ENCODE measurements at places on chromosomes 1 and 21.

DNA sequence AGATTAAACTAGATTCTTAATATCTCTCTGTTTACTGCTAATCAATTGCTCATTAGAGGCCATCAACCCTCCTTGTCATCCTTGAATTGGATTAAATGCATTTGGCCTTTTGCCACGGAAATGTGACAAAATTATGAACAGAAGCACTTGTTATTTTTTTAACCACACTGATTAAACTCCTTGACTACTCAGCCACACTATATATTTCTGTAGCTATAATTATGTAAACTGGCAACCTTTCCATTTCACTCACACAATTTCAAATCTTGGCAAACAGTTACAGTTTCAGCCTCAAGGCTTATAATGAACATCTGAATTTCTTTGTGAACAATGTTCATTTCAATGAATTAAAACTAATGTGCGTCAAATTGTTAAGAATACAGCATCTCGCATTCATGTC lies 10.1 kb downstream of the ADAMTS5 start:
- DNase-seq, result no peak

DNA sequence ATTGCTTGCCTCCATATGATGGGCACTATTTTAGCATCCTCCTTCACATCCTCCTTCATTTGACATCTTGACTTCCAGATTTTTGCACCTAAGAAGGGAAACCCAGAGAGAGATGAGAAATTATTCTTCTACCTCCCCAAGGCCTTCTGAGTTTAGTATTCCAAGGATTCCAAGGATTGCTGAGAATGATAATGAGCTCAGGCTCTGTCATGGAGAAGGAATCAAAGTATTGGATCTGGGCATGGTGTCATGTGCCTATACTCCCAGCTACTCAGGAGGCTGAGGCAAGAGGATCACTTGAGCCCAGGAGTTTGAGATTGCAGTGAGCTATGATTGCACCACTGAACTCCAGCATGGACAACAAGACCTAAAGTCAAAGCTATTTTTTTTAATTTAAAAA lies 26.6 kb upstream of the ZNF281 start:
- DNase-seq, result no peak

GRCh38 chr1:10714337-10715114 lies 81.9 kb downstream of the CASZ1 start:
- no peak for DNase-seq

DNA sequence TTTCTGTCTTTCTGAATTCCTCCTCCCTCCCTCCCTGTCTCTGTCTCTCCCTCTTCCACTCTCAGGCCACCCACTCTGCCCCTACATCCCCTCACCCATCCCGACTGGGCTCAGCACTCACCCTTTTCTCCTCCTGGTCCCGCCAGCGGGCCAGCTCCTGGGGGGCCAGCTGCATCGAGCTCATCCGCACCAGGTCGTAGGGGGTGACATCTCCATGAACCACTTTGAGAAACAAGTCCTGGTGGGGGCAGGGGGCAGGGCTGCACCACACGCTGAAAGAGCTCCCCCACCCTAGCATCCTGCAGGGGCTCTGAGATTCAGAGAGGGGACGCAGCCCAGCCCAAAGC lies 17.8 kb downstream of the SPOCD1 start:
- DNase-seq, result no peak

DNA sequence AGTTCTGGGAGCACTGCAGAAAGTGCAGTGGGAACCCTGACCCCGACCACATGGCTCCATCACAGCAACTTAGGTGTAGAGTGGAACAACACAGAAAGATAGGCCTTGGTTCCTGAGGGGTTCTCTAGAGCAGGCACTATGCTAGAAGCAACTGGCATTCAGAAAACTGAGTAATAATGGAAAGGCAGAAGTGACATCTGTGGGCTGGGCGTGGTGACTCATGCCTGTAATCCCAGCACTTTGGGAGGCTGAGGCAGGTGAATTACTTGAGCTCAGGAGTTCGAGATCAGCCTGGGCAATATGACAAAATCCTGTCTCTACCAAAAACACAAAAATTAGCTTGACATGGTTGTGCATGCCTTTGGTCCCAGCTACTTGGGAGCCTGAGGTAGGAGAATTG lies 5.3 kb downstream of the MRPS15 start:
- no peak for DNase-seq

DNA sequence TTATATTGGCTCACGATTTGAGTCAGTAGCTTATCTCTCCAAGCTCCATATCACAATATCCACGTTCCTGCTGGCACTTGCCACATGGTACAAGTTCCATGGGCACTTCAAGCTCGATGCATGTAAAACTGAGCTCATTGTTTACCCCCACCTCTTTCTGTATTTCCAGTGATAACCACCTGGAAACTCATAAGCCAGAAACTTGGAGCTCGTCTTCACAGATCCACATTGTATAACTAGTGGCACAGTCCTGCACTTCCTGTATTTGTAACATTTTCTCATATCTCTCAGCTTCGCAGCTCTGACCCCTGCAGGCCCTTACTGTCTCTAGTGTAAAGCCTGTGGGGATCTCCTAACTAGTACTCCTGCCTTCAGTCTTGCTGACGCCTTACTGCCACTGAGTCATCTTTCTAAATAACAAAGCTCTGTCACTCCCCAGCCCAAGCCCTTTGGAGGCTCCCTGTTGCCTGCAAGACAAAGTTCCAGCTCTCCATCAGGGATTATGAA lies 6.5 kb upstream of the C2CD4D start:
- no peak for DNase-seq

GRCh38 chr1:21573971-21574465 lies 64.8 kb downstream of the ALPL start:
- no peak for DNase-seq

DNA sequence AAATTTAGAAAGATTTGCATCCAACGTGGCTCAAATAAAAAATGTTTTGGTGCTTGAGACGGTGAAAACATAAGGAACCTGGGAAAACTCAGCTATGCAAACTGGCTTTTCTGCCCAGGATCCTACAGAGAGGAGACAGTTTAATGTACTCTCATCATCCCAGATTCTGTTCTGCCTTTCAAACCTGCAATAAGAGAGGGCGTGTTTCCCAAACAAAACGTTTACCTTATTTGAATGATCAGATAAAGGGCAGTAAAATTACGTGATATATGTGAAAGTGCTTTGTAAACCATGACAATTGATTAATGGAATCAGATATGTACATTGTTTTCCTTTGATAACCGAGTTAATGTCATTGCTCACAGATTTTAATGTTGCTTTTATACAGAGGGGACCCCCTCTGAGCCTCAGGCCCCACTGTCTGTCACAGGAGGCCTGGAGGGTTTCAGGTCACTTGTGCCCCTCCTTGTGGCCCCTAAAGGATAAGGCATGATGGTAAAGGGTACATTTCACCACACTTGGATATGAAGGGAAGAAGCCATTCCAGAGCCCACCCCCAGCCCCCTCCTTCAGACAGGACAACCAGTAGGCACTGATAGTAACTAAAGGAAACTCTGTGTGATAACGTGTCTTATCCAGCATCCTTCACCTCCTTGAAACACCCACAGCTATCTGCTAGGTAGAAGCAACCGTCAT lies 157.6 kb downstream of the EDEM3 start:
- no peak for DNase-seq

DNA sequence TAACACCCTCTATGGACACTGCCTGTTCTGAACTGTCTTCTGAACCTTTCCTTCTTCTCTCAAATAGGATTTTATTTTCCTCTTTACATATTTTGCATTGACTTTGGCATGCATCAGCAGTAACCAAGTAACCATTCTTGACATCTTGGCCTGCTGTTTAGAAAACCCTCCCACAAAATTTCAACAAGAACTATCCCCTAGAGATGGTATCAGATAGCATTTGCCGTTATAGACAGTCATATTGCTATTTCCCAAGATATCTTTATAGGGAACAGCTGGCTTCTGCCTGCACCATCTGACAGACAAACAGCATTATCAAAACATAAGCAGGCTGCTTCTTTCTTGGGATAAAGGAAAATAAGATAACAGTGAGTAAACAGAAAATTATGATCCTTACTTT lies 54.7 kb downstream of the LHX8 start:
- no peak for DNase-seq

- no peak for DNase-seq
These were observed 25.5 kb downstream of the CD58 start for GRCh38 chr1:116545359-116545705.

DNA sequence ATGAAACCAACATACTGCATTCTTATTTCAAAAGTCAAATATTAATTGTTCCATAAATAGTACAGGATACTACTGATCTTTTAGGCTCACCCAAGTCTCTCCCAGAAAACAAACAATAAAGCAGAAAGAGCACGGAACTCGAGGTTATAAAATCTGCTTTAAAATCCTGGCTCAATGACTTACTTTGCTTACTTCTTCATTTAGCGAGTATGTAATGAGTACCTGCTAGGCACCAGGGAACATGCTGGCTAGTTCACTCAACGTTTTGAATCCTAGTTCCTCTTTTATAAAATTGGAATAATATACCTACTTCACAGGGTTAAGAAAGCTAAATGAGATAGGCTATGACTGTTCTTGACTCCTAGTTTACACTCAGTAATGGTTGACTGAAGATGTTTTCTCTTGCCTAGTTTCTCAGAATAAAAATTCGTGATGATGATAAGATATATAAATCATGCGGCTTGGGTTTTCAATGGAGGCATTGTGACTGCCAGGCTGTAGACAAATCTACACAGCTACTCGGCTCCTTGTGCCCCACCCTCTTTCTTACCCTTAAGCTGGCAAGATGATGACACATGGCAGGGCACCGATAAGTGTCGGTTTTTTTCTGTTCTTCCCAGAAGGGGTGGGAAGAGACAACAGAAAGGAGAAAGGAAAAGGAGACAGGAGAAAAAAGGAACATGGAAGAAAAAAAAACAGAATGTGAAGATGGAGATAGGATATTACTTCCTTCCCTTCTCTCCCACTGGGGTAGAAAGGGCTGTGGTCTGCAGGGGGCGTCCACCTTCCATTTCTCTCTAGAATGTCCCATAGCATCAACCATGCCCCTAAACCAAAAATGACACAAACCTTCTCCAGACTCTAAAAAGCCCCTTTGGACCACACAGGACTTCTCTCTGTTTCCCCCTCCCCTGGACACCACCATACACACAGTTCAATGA lies 507.1 kb downstream of the SMYD3 start:
- DNase-seq, result no peak

GRCh38 chr1:8721679-8722324 lies 95.6 kb downstream of the RERE start:
- DNase-seq, result no peak
